ENCODE measurements at places on chromosomes 6 and 20. TPM values are rescaled to one million over a fixed set of nuclear protein-coding genes. Genes with fewer than 3 reads are reported as not detected.

SYCP2L gene
- total RNA-seq = 21.5 TPM

BCAS4 gene
- 1.5 TPM for total RNA-seq

CDH22 gene
- total RNA-seq = not detected

DNA sequence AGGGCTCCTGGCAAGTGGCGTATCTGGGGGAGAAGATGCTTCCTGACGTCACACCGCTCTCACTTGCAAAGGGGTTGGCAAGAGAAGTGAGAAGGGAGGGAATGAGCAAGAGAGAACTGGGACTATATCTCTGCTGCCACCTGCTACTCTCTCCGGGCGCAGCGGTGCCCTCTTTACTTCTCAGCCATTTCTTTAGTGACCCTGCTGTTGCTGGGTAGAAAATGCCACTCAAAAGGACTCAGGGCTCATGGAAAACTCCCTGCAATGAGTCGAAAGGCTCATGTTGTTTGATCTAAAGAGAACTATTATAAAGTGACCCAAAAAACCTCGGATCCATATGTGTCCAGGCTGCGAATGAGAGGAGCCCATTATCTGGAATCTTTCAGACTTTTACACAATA lies 401.8 kb downstream of the SAMD5 start:
- no peaks in the 10 kb centered on the region for H3K36me3 ChIP-seq
- H3K4me3 ChIP-seq = no peak overlapping the region
- no peak overlapping the region for H3K27ac ChIP-seq
- H3K4me1 ChIP-seq = no peaks in the 10 kb centered on the region
- H3K27me3 ChIP-seq = no peaks in the 10 kb centered on the region

DNA sequence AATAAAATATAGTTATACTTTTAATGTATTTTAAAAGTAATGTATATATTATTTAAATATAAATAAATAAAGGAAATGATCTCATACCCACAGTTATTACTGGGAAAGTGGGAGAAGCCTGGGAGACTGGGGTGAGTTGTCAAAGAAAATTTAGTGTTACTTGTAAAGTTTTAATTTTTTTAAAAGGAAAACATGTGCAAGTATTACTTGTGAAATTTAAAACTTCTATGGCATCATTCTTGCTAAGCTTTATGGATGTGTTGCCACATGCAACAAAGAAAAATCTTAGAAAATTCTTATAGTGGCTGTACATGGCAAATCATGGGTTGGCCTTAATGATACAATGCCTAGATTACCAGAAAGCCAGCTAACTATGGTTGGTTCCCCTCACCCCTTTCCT lies 194.0 kb upstream of the KCNK16 start:
- H3K27ac ChIP-seq = no peak overlapping the region
- no peaks in the 10 kb centered on the region for H3K36me3 ChIP-seq
- no peak overlapping the region for H3K4me3 ChIP-seq
- H3K4me1 ChIP-seq = no peaks in the 10 kb centered on the region
- no peak for DNase-seq
- H3K27me3 ChIP-seq = no peaks in the 10 kb centered on the region

- H3K27me3 ChIP-seq = 0 out of 3 replicates have a peak, but pooled peaks cover 2% of the 10 kb centered on the region
- no peaks in the 10 kb centered on the region for H3K36me3 ChIP-seq
- H3K4me1 ChIP-seq = no peaks in the 10 kb centered on the region
- no peak overlapping the region for H3K27ac ChIP-seq
- DNase-seq = no peak
- H3K4me3 ChIP-seq = no peak overlapping the region
Measured at GRCh38 chr6:32685603-32686002, 19.1 kb upstream of the HLA-DQB1 start.

DNA sequence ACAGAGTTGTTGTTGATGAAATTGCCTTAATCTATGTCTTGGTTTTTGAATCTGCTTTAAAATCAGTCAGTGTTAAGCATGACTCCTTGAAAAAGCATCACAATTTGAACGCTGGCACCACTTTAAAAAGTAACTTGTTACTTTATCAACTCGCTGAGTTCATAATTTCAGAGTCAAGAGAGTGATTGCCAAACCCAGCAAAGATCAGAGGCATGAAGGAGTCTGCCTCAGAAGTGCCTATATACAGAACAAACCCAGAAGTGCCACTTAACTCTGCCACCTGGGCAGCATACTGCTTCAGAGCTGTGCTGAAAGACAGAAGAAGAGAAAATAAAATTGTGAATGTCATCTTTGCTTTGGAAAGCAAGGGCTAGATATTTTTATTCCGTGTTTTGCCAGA lies 73.6 kb upstream of the HCRTR2 start:
- no peak overlapping the region for H3K27ac ChIP-seq
- no peaks in the 10 kb centered on the region for H3K4me1 ChIP-seq
- no peak overlapping the region for H3K4me3 ChIP-seq
- no peak for DNase-seq

GRCh38 chr6:55812509-55812908 lies 62.9 kb downstream of the BMP5 start:
- H3K27me3 ChIP-seq = no peaks in the 10 kb centered on the region
- H3K36me3 ChIP-seq = no peaks in the 10 kb centered on the region
- DNase-seq = no peak
- no peaks in the 10 kb centered on the region for H3K4me1 ChIP-seq
- H3K4me3 ChIP-seq = no peak overlapping the region
- no peak overlapping the region for H3K27ac ChIP-seq

All from K562 (cell line).